Natural killer cell treated with Interleukin-12 subunit alpha and Interleukin-12 subunit beta and Interleukin-15 and Interleukin-18, amount 100 ng/mL, for 72 hours (primary cell): ENCODE measurements at places on chromosomes 3 and 15. TPM values are rescaled to one million over a fixed set of nuclear protein-coding genes. Genes with fewer than 3 reads are reported as not detected.

Gene GRIP2
- total RNA-seq: not detected

GRCh38 chr3:37712918-37713817 is 148.5 kb upstream of the CTDSPL start:
- peaks cover 3% of the 10 kb centered on the region for H3K27me3 ChIP-seq
- no peak overlapping the region for H3K27ac ChIP-seq
- no peak overlapping the region for H3K4me3 ChIP-seq
- no peaks in the 10 kb centered on the region for H3K4me1 ChIP-seq
- no peak for DNase-seq

DNA sequence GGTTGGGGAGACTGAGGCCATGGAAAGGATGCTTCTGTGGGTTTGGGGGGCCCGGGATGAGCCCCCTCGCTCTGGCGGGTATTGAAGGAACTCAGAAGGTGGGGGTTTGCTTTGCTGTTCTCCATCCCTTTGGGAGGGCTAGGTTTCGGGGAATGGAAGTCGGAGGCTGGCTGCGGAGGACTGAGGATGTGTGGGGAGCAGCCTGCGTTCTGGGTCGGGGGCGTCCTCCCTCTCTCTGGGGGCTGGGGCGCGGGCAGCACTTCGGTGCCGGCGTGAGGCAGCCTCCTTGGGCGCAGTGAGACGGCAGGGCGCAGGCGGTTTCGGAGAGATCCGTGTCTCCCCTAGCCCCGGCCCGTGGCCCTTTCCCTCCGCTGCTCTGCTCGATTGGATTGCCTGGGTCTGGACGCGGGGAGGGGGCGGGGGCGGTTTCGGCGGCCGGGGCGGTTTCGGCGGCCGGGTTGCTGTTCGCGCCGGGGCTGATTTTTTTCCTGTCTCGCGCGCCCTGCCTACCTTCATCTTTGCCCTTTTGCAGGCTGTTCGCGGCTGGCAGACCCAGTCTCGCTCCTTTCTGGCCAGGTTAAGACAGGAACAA is 1.4 kb downstream of the PTPRG start:
- no peak overlapping the region for H3K27ac ChIP-seq
- no peak for DNase-seq

DNA sequence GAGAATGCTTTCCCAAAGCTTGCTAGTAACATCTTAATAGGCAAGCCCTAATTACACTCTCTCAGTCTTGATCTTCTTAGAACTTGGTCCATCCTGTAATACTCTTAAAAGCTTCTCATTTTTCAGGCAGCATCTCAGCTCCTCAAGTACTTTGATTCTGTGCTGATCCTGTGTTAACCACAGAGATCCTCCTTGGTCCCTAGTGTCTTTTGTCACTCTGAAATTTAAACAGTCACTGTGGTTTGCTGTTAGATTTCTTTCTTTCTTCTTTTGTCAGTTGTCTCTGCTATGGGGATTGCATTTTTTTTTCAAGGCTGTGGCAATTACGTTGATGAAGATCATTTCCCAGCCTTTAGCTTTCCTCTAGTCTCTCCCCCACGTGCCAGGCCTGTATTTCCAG is 26.0 kb upstream of the UBE3A start:
- no peak overlapping the region for H3K27ac ChIP-seq
- H3K4me1 ChIP-seq: peaks cover 6% of the 10 kb centered on the region
- H3K4me3 ChIP-seq: no peak overlapping the region
- no peak for DNase-seq

GRCh38 chr15:83208367-83208661 is 691 bp upstream of the HDGFL3 start:
- H3K27me3 ChIP-seq: no peaks in the 10 kb centered on the region
- peaks cover 15% of the 10 kb centered on the region for H3K4me1 ChIP-seq
- peaks cover 9% of the 10 kb centered on the region for H3K36me3 ChIP-seq
- DNase-seq: no peak

Gene MOBP
- not detected for total RNA-seq
